HT1080 (cell line): ENCODE measurements at places on chromosomes 12 and 14. TPM values are rescaled to one million over a fixed set of nuclear protein-coding genes. Genes with fewer than 3 reads are reported as not detected.

Gene HOXC4
- total RNA-seq, result 1.8 and 1.9 TPM in 2 replicates

Gene HHIPL1
- total RNA-seq, result not detected in 2 replicates

Gene PPTC7
- 5.8 and 14.9 TPM in 2 replicates for total RNA-seq

Gene ENTPD5
- total RNA-seq, result 4.2 and 7.2 TPM in 2 replicates

Gene KRT83
- 0.05 and 0.17 TPM in 2 replicates for total RNA-seq

Gene SALL2
- 0.03 TPM in 2 replicates for total RNA-seq

Gene NEUROD4
- not detected in 2 replicates for total RNA-seq

Gene TEX52
- total RNA-seq, result not detected in 2 replicates

Gene C14orf180
- total RNA-seq, result not detected in 2 replicates

Gene DTD2
- total RNA-seq, result 34.2 and 49.8 TPM in 2 replicates

Gene BATF
- not detected in 2 replicates for total RNA-seq

Gene PPP1R1A
- not detected in 2 replicates for total RNA-seq

Gene SLC25A21
- 0.13 and 0.37 TPM in 2 replicates for total RNA-seq

Gene RAPGEF3
- total RNA-seq, result 3.7 and 4.1 TPM in 2 replicates

Gene SMCO2
- 0.35 and 0.37 TPM in 2 replicates for total RNA-seq

Gene VDR
- total RNA-seq, result 3.6 and 6.1 TPM in 2 replicates

Gene SENP1
- total RNA-seq, result 18.0 and 27.5 TPM in 2 replicates

Gene ST8SIA1
- total RNA-seq, result 2.5 and 3.5 TPM in 2 replicates

Gene PAPLN
- 1.5 and 1.9 TPM in 2 replicates for total RNA-seq

Gene TDRD9
- total RNA-seq, result not detected in 2 replicates

Gene ADAM20
- total RNA-seq, result 0.03 and 0.13 TPM in 2 replicates

Gene CABP1
- not detected in 2 replicates for total RNA-seq

Gene RHNO1
- 51.1 and 65.4 TPM in 2 replicates for total RNA-seq

Gene NXPH4
- total RNA-seq, result 11.9 and 17.1 TPM in 2 replicates

Gene BCL11B
- total RNA-seq, result 0.17 and 0.18 TPM in 2 replicates

Gene TMEM119
- 0.03 and 0.23 TPM in 2 replicates for total RNA-seq

Gene ANKRD33
- total RNA-seq, result not detected in 2 replicates

Gene ACTN1
- total RNA-seq, result 198 and 266 TPM in 2 replicates

Gene SLC8A3
- 0.03 TPM in 1 of 2 replicates, not detected in the other for total RNA-seq
